LHCN-M2 (cell line): ENCODE measurements at places on chromosomes 12 and 14. TPM values are rescaled to one million over a fixed set of nuclear protein-coding genes. Genes with fewer than 3 reads are reported as not detected.

SLC6A13 gene
- total RNA-seq, result 0.11 TPM in 1 of 2 replicates, not detected in the other

NANOG gene
- not detected in 2 replicates for total RNA-seq

DCD gene
- not detected in 2 replicates for total RNA-seq

HOXC10 gene
- total RNA-seq, result 6.9 and 7.5 TPM in 2 replicates

KSR2 gene
- total RNA-seq, result under 0.01 TPM in 1 of 2 replicates, not detected in the other

DNA sequence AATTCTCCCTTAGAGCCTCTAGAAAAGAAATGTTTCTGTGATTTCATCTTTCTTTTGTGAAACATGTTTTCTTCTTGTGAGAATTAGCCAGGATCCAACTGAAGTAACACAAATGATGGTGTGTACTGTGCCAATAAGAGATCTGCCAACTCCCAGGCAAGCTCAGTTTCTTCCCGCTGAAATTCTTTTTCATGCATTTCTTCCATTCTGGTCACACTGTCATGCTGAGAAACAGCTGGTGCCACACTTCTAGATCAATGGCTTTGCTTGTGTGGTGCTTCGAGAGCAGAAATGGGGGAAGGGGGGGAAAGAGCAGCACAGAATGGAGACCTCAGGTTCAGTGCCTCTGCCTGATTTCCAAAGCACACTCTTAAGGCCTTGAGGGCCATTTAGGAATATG, 41.4 kb upstream of the FGF6 start:
- DNase-seq, result no peak

DNA sequence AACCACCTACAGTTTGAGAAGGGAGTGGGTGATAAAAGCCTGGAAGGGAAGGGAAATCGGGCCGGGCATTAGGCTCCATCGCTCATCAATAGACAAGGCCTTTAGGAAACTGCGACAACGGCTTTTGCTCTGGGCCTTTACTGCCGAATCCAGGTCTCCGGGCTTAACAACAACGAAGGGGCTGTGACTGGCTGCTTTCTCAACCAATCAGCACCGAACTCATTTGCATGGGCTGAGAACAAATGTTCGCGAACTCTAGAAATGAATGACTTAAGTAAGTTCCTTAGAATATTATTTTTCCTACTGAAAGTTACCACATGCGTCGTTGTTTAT, 261 bp upstream of the RNU7-1 start:
- DNase-seq, result peak; percentile 93

- no peak for DNase-seq
These were observed 17.3 kb upstream of the KLRB1 start for GRCh38 chr12:9625019-9625418.

- DNase-seq, result no peak
These were observed 11.8 kb upstream of the NUAK1 start for GRCh38 chr12:106150555-106150954.

- DNase-seq, result no peak
These were observed 25.2 kb downstream of the NID2 start for GRCh38 chr14:52043690-52044089.

DNA sequence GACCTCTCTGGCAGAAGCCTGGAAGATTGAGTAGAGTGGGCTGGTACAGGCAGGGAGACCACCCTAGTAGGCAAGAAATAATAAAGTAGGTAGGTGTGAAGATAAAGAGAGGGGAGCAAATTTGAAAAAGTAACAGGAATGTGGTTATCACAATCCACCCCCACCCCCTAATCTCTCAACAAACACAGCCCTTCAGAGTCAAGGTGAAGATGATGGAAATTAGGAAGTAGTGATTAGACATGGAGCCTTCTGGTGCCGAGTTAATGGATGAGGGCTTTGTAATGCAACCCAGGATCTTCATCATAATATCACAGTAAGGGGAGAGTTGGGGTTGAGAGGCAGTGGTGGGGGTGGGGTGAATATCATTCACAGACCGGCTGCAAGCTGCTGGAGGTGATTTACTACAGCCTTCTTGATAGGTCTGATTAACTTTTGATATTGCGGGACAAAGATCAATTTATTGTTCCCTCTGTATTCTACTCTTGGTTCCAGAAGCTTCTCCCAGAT, 29.2 kb upstream of the CRY1 start:
- DNase-seq, result no peak

DNA sequence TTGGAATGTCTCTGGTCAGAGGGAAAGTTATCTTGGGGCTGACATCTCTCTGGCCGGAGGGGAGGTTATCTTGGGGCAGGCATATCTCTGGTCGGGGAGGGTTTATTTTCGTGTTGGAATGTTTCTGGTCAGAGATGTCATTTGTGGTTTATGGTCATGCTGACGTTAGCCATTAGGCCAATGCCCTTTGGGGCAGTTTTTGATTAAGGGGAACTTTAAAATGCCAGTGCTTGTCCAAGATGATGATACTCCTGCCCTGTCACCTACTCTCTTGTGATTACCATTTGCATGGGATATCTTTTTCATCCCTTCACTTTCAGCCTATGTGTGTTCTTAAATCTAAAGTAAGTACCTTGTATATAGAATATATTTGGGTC, 29.0 kb upstream of the A2M start:
- no peak for DNase-seq

- peak; percentile 67 for DNase-seq
These were observed 45.7 kb downstream of the TEAD4 start for GRCh38 chr12:3004655-3005565.

DNA sequence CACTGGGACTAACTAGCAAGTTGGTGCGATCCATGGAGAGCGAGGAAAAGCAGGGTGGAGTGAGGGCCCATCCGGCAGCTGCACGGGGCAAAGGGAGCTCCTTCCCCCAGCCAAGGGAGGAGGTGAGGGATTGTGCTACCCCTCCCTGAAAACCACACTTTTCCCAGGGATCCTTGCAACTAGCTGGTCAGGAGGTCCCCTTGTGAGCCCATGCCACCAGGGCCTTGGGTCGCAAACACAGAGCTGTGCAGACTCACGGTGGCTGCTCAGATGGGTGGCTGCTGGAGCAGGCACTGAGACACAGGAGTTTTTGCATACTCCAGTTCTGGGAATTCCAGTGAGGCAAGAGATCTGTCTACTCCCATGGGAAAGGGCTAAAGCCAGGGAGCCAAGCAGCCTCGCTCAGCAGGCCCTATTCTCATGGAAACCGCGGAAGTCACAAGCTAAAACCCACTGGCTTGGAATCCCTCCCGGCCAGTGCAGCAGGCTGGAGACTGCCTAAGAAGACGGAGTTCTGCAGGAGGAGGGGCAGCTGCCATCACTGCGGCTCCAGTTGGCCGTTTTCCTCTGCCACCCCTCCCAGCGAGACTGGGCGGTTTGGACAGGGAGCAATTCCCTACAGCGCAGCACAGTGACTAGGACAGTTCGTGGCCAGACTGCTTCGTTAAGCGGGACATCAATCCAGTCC, 10.9 kb upstream of the ZNF705A start:
- peak; percentile 93 for DNase-seq

- DNase-seq, result no peak
These were observed 286.3 kb downstream of the DPF3 start for GRCh38 chr14:72607386-72608130.

DNA sequence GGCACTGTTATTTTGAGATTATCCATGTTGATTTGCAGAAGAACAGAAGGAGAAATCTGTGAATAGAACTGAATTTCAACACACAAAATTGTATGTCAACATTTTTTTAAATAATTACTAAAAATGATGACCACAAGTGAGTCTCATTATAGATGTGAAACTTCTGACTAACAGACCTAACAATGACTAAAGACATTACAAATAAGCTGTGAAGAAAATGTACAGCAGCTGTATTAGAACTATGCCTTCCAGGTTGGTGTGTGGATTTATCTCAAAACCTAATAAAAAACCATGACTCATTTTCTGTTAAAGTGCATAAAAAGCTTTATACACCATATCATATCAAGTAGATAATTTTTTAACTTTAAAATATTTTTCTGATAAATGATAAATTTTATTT, 22.5 kb upstream of the FOXG1 start:
- DNase-seq, result peak; percentile 74
